ELR (cell line): ENCODE measurements at places on chromosomes 12 and 14.

- DNase-seq = no peak
These were observed 5.6 kb downstream of the IPO4 start for GRCh38 chr14:24183014-24183481.

DNA sequence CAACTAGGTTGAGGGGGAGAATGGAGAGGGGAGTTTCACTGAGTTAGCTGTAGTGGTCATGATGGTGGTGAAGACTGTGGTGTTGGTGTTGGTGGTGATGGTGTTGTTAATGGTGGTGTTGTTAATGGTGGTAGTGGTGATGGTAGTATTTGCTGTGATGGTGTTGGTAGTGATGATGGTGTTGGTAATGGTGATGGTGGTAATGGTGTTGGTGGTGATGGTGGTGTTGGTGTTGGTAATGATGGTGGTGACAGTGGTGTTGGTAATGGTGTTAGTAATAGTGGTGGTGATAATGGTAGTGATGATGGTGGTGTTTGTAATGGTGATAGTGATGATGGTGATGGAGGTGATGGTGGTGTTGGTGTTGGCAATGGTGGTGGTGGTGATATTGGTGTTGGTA, 9.1 kb downstream of the C1R start:
- no peak for DNase-seq

DNA sequence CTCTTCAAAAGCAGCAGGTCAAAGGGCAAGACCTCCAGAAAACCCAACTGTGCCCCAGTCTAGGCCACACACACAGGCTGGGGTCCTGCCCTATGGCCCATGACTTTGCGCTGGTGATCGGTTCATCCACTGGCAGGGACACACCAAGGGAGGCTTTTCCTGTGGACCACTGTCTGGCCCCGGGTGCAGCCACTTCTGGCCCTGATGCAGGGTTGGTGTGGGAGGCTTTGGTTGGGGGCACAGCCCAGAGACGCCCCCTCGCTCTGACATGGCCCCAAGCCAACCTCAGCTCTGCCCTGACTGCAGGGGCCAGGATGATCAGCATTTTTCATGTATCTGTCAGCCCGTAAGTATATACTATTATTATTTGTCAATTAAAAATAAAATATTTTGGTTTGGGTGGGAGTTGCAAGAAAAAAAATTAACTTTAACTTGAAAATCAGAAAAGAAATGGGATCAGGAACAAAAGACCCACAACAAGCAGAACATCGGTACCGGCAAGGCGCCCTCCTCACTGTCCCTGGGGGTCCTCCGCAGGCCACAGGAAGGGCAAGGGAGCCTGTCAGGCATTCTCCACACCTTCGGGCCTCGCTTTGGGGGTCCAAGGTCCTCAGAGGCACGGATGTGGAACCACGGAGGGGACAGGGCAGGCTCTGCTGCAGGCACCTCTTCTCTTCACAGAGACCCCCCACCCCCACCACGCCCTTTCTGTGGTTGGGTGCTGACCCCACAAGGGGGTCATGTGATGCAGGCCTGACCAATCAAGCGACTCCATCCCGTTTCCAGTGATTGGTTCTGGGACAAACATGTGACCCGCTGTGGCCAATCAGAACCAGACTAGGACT, 181.5 kb upstream of the SFSWAP start:
- DNase-seq = no peak

GRCh38 chr14:26905229-26905628, 307.4 kb upstream of the NOVA1 start:
- no peak for DNase-seq
